ENCODE measurements at places on chromosomes 4 and X. TPM values are rescaled to one million over a fixed set of nuclear protein-coding genes. Genes with fewer than 3 reads are reported as not detected.

- H3K4me3 ChIP-seq = peak overlapping the region; percentile 30
- peak; percentile 60 for DNase-seq
- H3K27me3 ChIP-seq = no peaks in the 10 kb centered on the region
- H3K4me1 ChIP-seq = peaks cover 40% of the 10 kb centered on the region
- H3K27ac ChIP-seq = peak overlapping the region; percentile 70
These were observed 355.0 kb upstream of the GATB start for GRCh38 chr4:152115794-152116193.

The HTN3 gene
- total RNA-seq = not detected

The C4orf51 gene
- total RNA-seq = not detected

DNA sequence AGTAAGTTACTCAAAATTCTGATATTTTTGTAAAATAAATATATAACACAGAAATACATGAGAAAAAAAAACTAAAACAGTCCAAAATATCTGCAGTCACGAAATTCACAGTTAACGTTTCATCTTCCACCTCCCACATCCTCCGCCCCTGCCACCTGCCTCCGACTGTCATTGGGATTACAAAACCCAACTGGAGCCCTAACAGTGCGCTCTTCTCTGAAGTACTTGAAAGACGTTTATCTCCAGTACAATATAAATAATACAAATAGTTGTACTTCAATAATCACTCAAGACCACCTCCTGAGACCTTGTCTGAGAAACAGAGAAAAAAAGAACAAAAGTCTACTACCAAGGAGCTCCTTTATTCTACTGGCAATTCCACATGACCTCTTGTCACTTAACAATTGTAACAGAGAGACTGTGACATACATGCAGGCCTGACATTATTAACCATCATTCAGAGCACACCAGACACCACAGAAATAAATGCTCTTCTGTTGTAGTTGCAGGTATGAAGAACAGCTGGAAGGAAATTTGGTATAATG lies 280.6 kb downstream of the PPP3CA start:
- no peak overlapping the region for H3K4me3 ChIP-seq
- DNase-seq = no peak
- H3K4me1 ChIP-seq = no peaks in the 10 kb centered on the region
- no peak overlapping the region for H3K27ac ChIP-seq

GRCh38 chr4:128468123-128468989 lies 180.7 kb upstream of the PGRMC2 start:
- H3K27ac ChIP-seq = no peak overlapping the region
- H3K4me1 ChIP-seq = no peaks in the 10 kb centered on the region
- no peaks in the 10 kb centered on the region for H3K36me3 ChIP-seq
- no peak for DNase-seq
- no peaks in the 10 kb centered on the region for H3K27me3 ChIP-seq

The SERTM2 gene
- total RNA-seq = not detected

The POF1B gene
- total RNA-seq = 0.21 TPM

- no peak overlapping the region for H3K4me3 ChIP-seq
- no peak overlapping the region for H3K27ac ChIP-seq
- peaks cover 4% of the 10 kb centered on the region for H3K27me3 ChIP-seq
- H3K36me3 ChIP-seq = no peaks in the 10 kb centered on the region
- no peaks in the 10 kb centered on the region for H3K4me1 ChIP-seq
- no peak for DNase-seq
These were observed 69.5 kb upstream of the CBLL2 start for GRCh38 chrX:22203186-22203585.

- no peak for DNase-seq
- no peaks in the 10 kb centered on the region for H3K4me1 ChIP-seq
- H3K4me3 ChIP-seq = no peak overlapping the region
- no peaks in the 10 kb centered on the region for H3K27me3 ChIP-seq
- no peak overlapping the region for H3K27ac ChIP-seq
These were observed 64.7 kb downstream of the CLNK start for GRCh38 chr4:10619855-10620254.

The NPY2R gene
- not detected for total RNA-seq

The TGIF2LX gene
- not detected for total RNA-seq

DNA sequence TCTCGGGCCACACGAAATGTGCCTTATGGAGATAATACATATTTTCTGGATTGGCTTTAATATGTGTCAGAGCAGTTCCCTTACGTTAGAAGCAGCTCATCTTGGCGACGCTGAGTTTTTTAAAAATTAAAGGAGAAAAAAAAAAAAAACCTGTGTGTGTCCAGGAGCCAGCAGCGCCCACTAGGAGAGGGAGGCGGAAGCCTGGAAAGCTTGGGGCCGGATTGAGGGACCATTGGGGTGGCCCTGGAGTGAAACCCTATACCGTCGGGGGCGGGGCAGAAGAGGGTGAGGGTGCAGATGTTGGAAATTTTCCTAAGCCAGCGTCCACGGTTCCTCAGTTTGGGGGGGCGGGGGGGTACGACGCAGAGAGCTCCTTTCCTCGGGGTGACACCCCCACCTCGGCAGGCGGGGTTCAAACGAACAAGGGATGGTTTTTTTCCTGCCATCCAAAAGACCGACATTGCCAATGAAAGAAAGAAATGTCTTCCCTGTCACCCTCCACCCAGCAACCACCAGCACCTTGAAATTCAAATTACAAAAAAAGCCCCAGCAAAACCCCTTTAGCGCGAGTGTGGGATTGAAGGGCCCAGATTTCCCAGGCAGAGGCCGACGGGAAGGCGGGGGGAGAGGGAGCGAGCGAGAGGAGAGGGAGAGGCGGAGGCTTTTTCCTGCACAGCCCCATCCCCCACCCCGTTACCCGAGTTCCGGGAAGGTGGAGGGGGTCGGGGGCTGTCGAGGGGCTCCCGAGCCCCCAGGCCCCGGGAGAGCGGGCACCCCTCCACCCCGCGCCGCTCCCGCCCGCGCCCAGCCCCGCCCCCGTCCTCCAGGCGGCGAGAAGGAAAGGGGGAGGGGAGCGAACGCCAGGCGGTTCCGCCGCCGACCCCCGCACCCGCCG lies 859 bp downstream of the SMARCA1 start:
- H3K27me3 ChIP-seq = peaks cover 5% of the 10 kb centered on the region
- H3K4me1 ChIP-seq = peaks cover 3% of the 10 kb centered on the region
- no peaks in the 10 kb centered on the region for H3K36me3 ChIP-seq

GRCh38 chr4:47074816-47075215 lies 43.4 kb downstream of the GABRB1 start:
- no peaks in the 10 kb centered on the region for H3K4me1 ChIP-seq
- H3K36me3 ChIP-seq = no peaks in the 10 kb centered on the region
- no peaks in the 10 kb centered on the region for H3K27me3 ChIP-seq
- H3K4me3 ChIP-seq = no peak overlapping the region
- DNase-seq = no peak

The INPP4B gene
- total RNA-seq = 64.9 TPM

The SPOCK3 gene
- not detected for total RNA-seq

DNA sequence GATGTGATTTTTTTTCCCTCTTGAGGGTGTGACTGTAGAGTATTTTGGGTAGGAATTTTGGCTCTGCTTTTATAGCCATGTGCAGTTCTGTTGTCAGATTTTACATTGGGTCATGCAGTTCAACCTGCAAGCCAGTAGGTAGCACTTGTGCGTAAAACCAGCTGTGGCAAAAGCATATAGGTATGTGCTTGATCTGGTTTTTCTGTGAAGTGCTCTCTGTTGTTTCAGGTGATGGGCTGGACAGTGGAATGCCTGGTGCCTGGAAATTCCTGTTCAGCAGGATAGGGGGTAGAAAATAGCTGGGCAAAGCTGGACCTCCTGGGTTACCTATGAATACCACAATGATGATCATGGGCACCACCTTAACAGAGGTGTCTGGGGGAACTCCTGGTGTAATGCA lies 584.2 kb upstream of the PCDH10 start:
- H3K4me1 ChIP-seq = no peaks in the 10 kb centered on the region
- no peak for DNase-seq
- H3K27me3 ChIP-seq = no peaks in the 10 kb centered on the region
- H3K4me3 ChIP-seq = no peak overlapping the region

GRCh38 chrX:123983240-123983639 lies 21.7 kb downstream of the STAG2 start:
- H3K4me3 ChIP-seq = no peak overlapping the region
- peaks cover 49% of the 10 kb centered on the region for H3K4me1 ChIP-seq
- no peak for DNase-seq
- H3K27ac ChIP-seq = no peak overlapping the region

DNA sequence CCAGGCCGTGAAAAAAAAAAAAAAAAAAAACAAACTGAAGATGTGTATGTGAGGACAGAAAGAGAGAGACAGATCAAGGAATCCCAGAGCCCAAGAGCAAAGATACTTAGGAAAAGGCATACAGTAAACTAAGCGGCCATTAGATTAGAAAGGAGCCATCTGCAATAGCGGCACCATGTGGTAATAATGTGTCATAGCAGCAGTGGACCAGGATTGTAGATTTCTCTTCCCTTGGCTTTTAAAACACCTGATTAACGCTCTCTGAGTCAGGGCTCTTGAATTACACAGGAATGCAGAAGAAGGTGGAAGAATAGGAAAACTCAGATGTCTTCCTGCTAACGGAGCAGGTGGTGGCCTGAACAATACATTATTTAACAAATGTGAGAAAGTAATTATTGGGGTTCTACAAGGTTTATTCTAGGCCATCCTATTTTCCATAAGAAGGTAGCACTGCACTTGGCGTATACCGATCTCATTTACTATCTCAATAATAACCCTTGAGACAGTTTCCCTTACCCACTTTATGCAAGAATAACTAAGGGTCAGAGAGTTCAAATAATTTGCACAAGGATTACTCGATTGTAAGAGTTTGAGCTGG lies 182.7 kb downstream of the KCNIP4 start:
- H3K4me1 ChIP-seq = no peaks in the 10 kb centered on the region
- DNase-seq = peak; percentile 22
- H3K27me3 ChIP-seq = no peaks in the 10 kb centered on the region
- no peaks in the 10 kb centered on the region for H3K36me3 ChIP-seq
- H3K4me3 ChIP-seq = no peak overlapping the region

DNA sequence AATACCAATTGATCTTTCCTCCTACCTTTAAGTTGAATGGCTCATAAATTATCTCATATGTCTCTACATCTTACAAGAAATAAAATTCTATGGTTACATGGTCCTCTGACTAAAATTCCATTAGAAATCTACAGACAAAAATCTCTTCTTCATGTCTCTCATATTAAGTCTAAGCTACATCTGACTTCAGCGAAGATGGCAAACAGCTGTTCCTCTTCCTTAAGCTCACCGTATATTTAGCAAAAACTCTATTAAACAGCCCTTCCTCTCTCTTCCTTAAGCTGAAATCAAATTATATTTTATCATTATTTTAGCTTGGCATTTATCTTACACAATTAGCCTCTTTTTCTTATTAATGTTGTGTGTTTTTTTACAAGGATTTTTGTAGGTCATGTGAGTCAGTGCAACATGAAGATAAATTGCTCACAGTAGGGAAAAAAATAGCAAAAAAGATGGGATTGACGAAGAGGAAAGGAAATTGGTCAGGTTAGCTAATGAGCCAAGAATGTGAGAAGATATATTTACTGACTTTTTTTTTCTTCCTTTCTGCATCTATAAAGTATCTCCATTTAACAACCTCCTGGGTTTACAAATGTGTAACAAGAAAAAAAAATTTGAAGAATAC lies 2412.8 kb downstream of the ARAP2 start:
- H3K4me3 ChIP-seq = no peak overlapping the region
- no peaks in the 10 kb centered on the region for H3K36me3 ChIP-seq

Measured in activated CD4-positive, alpha-beta memory T cell treated with anti-CD3 and anti-CD28 coated beads for 36 hours (primary cell).